Activated T-cell treated with anti-CD3 and anti-CD28 coated beads for 48 hours (primary cell): ENCODE measurements at places on chromosomes 6 and 20.

- DNase-seq = no peak
Measured at GRCh38 chr6:115540077-115540869, 520.4 kb downstream of the FRK start.

DNA sequence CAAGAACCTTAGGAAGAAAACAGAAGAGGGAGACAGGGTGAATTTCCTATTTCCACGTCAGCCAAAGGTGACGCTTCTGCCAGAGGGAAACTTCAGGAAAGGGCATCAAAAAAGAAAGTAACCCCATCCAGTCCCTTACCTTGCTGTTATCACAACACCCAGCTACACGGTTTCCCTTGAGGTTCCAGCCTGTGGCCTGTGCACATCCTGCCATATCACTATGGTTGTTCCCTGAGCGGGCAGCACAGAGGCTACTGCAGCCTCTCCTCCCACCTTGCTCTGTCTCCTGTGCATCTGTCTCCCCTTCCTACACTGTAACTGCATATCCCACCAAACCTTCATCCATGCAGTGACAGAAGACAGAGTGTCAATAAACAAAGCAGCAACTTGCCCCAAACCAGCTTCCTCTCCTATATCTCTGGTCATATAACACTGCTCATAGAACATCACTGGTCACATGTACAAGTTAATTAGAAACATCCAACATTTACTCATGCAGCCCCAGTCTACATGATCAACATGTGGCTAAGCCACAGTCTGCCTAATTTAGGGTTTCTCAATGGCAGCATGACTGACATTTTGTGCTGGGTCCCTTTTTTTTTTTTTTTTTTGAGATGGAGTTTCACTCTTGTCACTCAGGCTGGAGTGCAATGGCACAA is 54.7 kb downstream of the GFOD1 start:
- DNase-seq = no peak

- no peak for DNase-seq
Measured at GRCh38 chr20:34524426-34524825, 8.2 kb downstream of the DYNLRB1 start.

DNA sequence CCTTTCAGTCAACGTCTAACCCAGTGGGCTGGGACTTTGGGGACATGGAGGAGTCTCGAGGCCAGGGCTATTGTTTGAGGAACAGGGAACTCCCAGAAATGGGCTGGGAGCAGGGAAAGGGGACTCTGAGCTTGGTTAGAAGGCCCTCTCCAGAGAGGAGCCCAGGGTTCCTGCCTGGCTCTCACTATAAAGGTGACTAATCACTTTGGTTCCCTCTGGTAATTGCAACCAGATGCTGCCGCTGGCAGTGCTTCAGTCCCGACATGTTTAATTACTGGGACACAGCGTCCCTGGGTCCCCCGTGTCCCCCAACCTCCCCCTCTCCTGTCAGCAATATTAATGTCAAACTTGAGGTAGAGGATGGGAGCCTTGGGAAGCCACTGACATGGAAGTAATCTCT is 5.0 kb upstream of the GDF5 start:
- no peak for DNase-seq

DNA sequence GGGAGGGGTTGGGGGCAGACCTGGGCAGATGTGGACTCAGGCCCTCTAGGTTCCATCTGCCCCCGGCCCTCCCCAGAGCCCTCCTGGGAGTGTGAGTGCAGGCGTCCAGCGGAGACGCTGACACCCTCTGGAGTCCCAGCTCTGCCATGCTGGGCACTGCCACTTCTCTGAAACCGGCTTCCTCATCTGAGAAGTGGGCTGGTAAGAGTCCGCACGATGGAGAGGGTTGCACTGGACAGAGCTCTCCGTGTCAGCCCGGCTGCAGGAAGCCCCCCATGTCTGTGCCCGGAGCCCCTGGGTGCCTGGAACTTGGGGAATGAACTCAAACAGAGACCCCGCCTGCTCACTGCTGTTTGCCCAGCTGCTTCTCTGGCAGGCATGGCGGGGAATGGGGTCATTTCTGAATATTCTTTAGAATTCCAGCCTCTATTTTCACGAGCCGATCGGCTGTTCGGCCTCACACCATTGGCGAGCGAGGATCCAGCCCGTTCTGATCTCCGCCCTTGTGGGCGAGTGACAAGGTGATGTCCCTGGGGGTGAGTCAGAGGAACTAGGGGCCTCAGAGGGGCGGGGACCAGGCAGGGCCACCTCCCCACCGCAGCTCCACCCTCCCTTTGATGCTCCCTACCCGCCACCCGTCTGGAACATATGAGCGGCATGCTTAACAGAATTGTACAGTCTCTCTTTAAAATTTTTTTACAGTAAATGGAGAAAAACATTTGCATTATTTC is 47.8 kb upstream of the GATA5 start:
- DNase-seq = peak; percentile 75
